CD4-positive, CD25-positive, alpha-beta regulatory T cell (primary cell): ENCODE measurements at places on chromosomes 7 and 10.

DNA sequence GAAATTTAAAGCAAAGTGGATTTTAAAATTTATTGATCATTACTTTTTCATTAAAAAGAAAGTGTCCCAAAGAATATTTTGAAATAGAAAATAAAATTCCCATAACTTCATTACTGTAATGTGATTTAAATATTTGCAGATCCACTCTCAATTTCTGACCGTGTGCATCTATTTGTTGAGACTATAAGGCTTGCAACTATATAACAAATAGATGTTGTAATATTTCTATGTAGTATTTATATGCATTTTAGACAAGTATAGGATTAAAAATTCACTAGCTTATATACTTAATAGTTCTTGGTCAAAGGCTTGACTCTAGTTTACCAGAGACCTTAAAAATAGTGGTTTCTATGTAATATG lies 3.8 kb downstream of the HHEX start:
- H3K4me3 ChIP-seq: no peak overlapping the region
- DNase-seq: no peak
- peaks cover 26% of the 10 kb centered on the region for H3K4me1 ChIP-seq
- H3K27me3 ChIP-seq: peaks cover 45% of the 10 kb centered on the region
- no peaks in the 10 kb centered on the region for H3K36me3 ChIP-seq

- H3K4me1 ChIP-seq: no peaks in the 10 kb centered on the region
- H3K27ac ChIP-seq: no peak overlapping the region
- no peak overlapping the region for H3K4me3 ChIP-seq
- H3K36me3 ChIP-seq: peaks cover 94% of the 10 kb centered on the region
These were observed 31.3 kb downstream of the PLAC9 start for GRCh38 chr10:80163741-80164341.

DNA sequence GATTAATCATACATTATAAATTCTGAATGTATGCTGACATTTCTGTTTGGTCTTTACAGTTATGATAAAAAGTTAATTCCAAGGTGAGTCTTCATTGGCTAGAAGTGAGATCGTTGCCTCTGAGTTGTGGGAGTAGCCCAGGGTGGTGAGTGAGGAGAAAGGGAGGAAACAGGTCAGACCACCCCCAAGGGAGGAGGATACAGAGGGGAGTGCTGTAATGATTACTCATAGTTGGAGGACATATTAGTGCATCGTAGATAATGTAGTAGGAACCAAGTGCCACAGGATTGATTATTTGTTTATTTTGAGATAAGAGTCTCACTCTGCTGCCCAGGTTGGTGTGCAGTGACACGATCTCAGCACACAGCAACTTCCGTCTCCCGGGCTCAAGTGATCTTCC lies 672.2 kb downstream of the INHBA start:
- H3K27me3 ChIP-seq: no peaks in the 10 kb centered on the region

GRCh38 chr10:44619521-44619920 lies 234.6 kb upstream of the CXCL12 start:
- no peaks in the 10 kb centered on the region for H3K4me1 ChIP-seq
- no peak overlapping the region for H3K4me3 ChIP-seq
- no peaks in the 10 kb centered on the region for H3K36me3 ChIP-seq

GRCh38 chr7:12771378-12771877 lies 84.0 kb downstream of the ARL4A start:
- no peaks in the 10 kb centered on the region for H3K4me1 ChIP-seq
- H3K36me3 ChIP-seq: no peaks in the 10 kb centered on the region
- H3K27ac ChIP-seq: no peak overlapping the region
- no peak overlapping the region for H3K4me3 ChIP-seq
- DNase-seq: no peak

DNA sequence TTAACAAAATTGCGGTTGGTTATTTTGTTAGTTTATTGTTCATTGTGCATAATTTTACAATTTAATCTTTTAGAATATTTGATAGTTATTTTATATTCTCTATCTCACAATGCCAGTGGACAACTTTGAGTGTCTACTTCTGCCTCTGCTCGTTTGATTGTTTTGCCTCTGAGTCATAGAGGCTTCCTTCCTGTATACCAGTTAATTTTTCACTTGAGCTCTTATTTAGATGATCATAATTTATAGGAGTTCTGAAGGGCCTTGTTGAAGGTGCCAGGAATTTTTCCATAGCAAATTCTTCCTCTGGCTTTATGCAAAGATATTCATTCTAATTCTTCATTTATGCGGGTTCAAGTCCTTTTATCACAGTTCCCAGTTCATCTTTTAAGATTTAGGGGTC lies 5.2 kb upstream of the MALRD1 start:
- H3K4me1 ChIP-seq: no peaks in the 10 kb centered on the region
- DNase-seq: no peak
- no peaks in the 10 kb centered on the region for H3K36me3 ChIP-seq
- H3K4me3 ChIP-seq: no peak overlapping the region
- H3K27ac ChIP-seq: no peak overlapping the region

GRCh38 chr7:30852308-30852684 lies 59.4 kb upstream of the AQP1 start:
- H3K27me3 ChIP-seq: no peaks in the 10 kb centered on the region
- no peaks in the 10 kb centered on the region for H3K36me3 ChIP-seq
- H3K27ac ChIP-seq: no peak overlapping the region
- no peak for DNase-seq
- no peak overlapping the region for H3K4me3 ChIP-seq
- H3K4me1 ChIP-seq: no peaks in the 10 kb centered on the region

DNA sequence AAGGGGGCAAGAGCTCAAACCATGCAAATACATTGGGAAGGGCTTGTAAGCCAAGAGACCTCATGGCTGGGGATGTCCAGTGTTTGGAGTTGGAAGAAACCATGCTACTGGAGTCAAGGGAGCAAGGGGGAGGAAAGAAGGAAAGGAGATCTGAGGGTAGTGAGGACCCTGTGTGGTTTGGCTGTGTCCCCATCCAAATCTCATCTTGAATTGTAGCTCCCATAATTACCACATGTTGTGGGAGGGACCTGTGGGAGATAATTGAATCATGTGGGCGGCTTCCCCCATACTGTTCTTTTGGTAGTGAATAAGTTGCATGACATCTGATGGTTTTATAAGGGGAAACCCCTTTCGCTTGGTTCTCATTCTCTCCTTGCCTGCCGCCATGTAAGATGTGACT lies 56.5 kb upstream of the ADRB1 start:
- no peak for DNase-seq
- H3K4me3 ChIP-seq: no peak overlapping the region
- peaks cover 3% of the 10 kb centered on the region for H3K4me1 ChIP-seq
- peaks cover 4% of the 10 kb centered on the region for H3K27me3 ChIP-seq
- H3K36me3 ChIP-seq: no peaks in the 10 kb centered on the region
- H3K27ac ChIP-seq: no peak overlapping the region

GRCh38 chr10:32889631-32890212 lies 68.3 kb downstream of the ITGB1 start:
- peaks cover 4% of the 10 kb centered on the region for H3K4me1 ChIP-seq
- no peaks in the 10 kb centered on the region for H3K36me3 ChIP-seq
- no peaks in the 10 kb centered on the region for H3K27me3 ChIP-seq
- DNase-seq: peak; percentile 30
